NT2/D1 (cell line): ENCODE measurements at places on chromosomes 1 and 21.

DNA sequence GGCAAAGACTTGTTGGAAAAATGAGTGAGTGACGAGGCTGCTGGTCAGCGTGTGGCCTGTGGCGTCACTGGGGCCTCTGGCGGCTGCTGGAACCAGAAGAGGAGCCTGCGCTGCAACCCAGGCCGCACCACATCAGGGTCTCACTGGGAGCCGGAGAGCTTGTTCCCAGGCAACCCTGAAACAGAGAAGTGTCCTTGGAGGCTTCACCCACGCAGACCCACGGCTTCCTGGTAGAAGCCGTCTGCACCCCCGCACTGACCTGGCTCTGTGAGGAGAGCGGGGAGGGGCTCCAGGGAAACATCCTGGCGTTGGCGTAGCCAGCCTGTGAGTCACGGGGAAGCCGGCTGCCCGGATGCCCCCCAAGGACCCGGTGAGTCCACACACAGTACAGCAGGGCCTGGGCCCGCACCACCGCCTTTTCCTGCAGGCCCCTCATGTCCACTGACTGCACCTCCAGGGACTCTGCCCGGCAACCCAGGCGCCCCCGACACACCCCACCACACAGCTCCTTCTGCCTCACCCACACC lies 57.4 kb downstream of the COL6A1 start:
- no peak for DNase-seq

DNA sequence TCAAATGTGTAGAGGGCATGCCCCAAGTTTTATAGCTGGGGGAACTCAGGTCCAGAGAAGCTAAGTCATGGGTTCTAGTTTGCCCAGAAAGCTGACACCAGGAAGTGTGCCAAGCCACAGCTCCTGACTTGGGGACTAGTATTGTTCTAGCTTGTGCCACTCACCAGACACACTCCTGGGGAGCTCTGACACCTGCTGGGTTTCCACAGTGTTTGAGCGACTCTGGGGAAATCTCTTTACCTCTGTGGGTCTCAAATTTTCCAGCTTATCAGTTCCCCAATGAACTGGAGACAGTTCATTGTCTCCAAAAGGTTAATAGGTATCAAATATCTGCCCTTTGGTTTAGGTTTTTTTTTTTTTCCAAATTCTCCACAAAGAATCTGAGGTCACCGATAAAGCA lies 4.2 kb downstream of the KISS1 start:
- DNase-seq: no peak

DNA sequence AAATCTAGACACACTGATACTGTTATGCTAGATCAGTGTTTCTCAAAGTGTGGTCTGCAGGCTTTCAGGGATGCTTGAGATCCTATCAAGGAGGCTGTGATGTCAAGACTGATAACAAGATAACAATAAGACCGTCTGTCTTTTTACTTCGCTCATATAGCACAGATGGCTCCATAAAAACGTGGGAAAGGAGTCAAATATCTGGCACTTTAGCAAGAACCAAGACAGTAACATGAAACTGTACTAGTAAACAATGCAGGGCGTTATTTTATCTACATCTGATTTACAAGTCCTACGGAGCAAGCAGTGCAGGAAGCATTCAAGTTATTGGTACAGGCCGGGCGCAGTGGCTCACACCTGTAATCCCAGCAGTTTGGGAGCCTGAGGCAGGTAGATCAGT lies 3.6 kb upstream of the SPRR3 start:
- no peak for DNase-seq

GRCh38 chr1:241229216-241229615 lies 127.8 kb downstream of the RGS7 start:
- no peak for DNase-seq

- no peak for DNase-seq
These were observed 149.0 kb downstream of the PEX14 start for GRCh38 chr1:10623686-10624145.

- DNase-seq: no peak
These were observed 749 bp upstream of the GLUL start for GRCh38 chr1:182392050-182393028.

- no peak for DNase-seq
These were observed 109.2 kb downstream of the HMCN1 start for GRCh38 chr1:185843297-185843869.

GRCh38 chr1:190436615-190437014 lies 41.0 kb downstream of the BRINP3 start:
- DNase-seq: no peak

DNA sequence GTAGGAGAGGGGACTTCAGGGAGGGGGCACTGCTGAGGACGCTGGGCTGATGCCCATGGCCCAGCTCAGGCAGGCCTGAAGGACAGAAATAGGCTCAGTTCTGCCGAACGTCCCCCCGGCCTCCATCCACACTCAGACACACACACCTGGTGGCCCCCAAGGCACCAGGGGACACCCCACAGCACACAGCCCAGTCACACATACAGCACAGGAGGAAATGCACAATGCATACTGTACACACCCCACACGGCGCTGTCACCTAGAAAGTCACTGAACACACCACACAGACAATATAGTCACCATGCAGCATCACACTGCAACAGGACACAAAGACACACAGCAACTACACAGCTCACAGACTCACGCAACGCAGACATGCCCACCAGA lies 562 bp downstream of the SYTL1 start:
- DNase-seq: no peak

DNA sequence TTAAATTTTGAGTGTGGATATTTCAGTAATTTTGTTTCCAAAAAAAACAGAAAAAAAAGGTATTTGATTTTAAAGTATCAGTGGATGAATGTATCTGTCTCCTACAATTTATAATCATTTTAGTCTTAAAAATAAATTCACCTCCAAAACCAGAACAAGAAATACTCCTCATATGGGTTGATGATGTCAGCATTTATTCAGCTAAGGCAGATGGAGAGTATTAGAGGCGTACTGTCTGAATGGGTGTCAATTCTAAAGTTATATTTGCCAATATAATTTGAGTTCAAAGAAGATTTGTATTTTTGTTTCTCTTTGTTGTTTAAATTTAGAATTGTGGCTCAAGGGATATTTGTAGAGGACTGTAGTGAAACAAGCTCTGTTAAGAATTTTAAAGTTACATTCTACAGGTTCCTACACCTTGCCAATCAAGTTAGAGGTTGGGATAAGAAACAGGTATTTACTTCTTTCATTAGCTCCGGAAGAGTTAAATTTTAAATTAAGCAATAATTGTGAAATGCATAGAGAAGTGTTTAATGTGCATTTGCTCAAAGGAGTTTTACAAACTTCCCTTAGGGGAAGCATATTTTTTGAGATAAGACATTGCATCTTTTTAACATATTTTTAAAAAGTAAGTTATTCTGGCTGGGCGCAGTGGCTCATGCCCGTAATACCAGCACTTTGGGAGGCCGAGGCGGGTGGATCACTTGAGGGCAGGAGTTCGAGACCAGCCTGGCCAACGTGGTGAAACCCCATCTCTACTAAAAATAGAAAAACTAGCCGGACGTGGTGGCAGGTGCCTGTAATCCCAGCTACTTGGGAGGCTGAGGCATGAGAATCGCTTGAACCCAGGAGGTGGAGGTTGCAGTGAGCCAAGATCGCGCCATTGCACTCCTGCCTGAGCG lies 1.2 kb downstream of the PLA2G4A start:
- DNase-seq: no peak

DNA sequence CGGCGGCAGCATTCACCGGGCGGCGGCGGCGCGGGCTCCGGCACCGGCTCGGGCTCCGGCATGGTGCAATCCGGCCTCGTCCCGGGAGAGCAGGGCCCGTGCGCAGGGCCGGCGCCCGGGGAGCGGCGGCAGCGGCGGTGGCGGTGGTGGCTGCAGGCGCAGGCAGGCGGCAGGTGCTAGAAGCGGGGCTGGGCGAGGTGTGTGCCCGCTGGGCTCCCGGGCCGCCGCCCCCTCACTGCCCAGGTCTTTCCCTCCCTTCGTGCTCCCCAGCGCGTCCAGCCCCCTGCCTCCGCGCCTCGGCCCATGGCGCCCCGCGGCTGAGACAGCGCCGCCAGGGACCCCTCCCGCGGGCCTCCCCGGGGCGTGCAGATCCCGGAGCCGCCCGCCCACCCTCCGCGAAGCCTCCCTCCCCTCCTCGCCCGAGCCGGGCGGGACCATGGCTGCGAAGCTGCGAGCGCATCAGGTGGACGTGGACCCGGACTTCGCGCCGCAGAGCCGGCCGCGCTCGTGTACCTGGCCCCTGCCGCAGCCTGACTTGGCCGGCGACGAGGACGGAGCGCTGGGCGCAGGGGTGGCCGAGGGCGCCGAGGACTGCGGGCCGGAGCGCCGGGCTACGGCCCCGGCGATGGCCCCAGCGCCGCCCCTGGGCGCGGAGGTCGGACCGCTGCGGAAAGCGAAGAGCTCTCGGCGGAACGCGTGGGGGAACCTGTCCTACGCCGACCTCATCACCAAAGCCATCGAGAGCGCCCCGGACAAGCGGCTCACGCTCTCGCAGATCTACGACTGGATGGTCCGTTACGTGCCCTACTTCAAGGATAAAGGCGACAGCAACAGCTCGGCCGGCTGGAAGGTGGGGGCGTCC lies 492 bp downstream of the FOXO6 start:
- DNase-seq: no peak

DNA sequence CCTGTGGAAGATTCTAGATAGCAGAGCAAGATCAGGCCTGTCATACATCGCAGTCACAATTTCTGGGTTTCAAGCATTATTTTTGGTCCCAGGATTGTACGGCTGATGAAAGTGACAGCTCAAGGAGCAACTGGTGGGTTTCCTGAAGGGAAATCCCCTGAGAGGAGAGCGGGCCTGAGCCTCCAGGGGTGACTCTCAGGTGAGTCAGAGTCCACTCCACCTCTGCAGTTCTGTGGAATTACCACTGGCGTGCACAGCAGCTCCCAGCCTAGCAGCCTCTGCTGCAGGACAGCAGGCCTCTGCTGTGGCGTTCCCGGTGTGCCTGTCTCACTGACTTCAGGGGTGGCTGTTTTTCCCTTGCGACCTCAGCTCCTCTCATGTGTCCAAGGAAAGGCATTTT lies 24.4 kb downstream of the SLC66A1 start:
- DNase-seq: no peak

DNA sequence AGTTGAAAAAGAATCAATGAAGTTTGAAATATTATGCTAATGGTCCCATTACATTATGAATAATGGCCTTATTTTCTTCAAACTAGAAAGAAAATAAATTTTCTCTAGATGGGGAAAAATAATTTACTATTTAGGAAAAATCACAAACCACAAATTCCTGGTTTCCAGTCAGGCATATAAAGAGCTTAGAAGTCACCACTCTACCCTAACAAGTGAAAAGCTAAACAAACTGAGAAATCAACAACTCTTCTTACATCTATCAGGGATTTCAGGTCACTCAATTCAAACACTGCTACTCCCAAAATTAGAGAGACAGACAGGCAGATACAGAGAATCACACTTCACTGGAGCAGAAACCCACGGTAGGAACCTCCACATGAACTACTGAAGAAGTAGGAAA lies 82.1 kb upstream of the LRRC7 start:
- no peak for DNase-seq

GRCh38 chr21:45306832-45307571 lies 19.3 kb upstream of the POFUT2 start:
- no peak for DNase-seq

- no peak for DNase-seq
These were observed 9.7 kb downstream of the TMEM81 start for GRCh38 chr1:205074513-205074912.

- DNase-seq: no peak
These were observed 321.0 kb upstream of the LRRC7 start for GRCh38 chr1:69246710-69247109.

DNA sequence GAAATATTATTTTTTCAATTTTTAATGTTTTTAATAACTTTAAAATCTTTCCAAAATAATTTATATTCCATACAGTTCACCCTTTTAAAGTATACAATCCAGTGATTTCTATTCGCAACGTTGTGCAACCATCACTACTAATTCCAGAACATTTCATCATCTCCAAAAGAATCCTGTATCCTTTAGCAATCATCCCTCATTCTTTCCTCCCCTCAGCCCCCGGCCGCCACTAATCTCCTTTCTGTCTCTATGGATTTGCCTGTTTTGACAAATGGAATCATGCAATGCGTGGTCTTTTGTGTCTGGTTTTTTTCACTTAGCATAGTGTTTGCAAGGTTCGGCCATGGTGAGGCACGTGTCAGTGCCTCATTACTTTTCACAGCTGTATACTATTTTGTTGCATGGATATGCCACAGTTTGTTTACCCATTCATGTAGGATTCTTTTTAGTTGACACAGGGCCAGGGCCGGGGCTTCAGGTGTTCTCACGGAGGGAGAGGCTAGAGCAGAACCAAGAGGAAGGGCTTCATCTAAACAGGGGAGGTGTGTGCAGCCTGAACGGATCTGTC lies 40.6 kb upstream of the ZBTB40 start:
- DNase-seq: no peak

DNA sequence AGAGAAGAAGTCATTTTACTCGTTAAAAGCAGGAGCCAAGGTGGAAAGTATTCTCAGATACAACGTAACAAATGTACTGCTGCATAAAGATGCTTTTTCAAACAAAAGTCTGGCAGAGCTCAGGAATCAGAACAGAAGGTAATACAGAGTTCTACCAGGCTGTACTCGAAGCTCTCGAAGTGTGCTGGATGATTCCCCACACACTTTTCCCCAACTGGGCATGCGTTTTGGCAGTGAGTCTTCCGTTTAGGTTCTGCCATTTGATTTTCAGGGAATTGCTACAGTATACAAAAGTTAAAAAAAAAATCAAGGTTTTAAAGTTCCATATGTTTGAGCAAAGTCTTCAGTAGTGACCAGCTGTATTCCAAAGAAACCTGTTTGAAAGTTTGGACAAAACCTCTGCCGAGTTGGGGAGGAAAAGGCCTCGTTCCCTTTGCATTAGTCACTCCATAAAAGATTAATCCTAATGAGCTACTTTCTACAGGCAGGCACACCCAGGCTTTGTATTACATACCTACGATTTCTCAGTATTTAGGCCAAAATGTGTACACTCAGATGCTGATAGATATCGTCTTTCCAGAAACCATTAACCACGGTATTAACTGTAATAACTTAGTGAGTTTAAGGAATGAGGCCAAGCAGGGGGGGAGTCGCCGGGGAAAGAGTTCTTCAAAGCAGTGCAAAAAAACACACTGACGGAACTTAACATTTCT lies 477.1 kb downstream of the LMO4 start:
- DNase-seq: no peak

DNA sequence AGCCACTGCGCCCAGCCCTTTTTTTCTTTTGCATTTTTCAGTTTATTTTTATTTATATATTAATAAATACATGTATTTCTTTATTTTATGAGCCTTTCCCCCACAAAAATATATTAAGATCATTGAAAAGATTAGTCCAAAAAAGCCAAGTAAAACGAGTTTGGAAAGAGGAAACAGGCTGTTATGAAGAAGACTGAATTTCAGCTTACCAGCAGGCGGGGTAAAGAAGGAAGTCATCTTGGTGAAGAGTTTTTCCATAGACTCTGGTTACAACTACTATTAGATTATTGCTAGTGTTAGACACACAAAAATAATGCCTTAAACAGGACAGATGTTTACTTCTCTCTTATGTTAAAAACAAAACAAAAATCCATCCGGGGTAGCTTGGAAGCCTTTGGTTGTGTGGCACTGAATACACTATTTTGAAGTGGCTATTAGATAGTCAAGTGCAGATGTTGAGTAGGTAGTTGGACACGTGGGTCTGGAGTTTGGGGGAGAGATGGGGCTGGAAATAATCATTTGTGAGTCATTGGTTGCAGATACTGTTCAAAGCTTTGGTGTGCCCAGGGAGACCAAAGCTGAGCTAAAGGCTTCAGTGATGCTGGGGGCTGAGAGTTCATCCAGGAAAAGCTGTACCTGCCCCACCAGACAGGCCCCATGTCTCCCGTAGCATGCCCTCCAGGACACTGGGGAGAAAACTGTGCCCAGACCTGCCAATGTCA lies 8.7 kb upstream of the LRRC71 start:
- no peak for DNase-seq

GRCh38 chr21:45741691-45742090 lies 98.2 kb downstream of the PCBP3 start:
- no peak for DNase-seq

GRCh38 chr21:42356046-42356445 lies 5.3 kb upstream of the TFF2 start:
- DNase-seq: no peak
